ENCODE measurements at places on chromosomes 6 and 20. TPM values are rescaled to one million over a fixed set of nuclear protein-coding genes. Genes with fewer than 3 reads are reported as not detected.

Gene GABRR2
- polyA plus RNA-seq, result 0.96 TPM

- no peak for DNase-seq
Measured at GRCh38 chr20:20295621-20296498, 72.0 kb upstream of the INSM1 start.

- DNase-seq, result no peak
Measured at GRCh38 chr20:20017844-20018185, 653 bp downstream of the NAA20 start.

DNA sequence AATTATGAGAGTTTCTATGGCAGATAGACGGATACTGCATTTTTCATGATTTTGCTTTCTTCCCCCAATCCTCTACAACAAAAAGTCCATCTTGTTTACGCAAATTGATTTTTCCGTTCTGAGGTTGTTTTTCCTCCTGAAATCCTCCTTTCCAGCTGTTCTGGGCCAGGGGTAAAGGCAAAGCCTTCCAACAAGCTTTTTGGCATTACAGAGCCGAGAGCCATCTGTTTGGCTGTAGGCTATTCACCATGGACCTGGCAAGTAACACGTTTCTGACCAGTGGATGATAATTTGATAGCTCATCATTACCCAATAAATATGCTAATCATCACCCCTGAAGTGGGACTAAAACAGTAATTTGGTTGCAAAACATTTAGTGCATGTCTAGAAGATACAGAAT lies 226.5 kb downstream of the CBLN4 start:
- DNase-seq, result no peak

DNA sequence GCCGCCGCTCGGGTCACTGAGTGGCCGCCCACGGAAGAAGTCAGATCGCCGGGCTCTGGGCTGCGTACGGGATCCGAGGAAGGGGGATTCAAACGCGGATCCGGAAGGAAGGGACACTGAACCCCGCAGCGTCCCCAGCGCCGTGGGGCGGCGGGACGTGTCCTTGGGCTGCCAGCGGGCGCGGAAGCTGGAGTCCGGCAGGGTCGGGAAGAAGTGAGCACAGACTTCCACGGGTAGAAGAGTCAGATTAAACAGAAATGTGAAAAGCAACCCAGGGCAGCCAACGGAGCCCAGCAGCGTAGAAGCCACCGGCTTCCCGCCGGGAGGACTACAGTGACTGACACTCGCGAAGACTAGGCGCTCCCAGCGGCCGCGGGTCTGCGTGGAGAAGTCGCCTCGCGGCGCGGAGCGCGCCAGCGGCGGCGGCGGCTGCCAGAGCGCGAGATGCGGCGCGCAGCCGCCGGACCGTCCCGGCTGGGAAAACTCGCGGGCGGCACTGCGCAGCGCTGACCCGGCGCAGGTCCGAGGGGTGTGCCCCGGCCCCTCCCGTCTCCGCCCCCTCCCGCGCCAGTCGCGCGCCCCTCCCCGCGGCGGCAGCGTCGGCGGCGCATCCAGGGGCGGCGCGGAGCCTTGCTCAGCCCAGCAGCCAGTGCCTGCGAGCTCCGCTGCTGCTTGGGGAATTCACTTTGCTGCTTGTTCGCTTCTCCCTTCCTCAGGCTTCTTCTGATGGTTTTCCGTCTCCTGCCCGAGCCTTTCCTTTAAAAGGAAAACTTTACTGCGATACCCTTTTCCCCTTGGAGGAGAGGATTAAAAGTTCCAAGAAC lies at the start of gene SAMD5:
Gene SAMD5, plus strand, starts transcription at position 649 of the 824 bp plus-strand sequence. CDS start 239 bp downstream, outside the sequence.
- peak; percentile 79 for DNase-seq

DNA sequence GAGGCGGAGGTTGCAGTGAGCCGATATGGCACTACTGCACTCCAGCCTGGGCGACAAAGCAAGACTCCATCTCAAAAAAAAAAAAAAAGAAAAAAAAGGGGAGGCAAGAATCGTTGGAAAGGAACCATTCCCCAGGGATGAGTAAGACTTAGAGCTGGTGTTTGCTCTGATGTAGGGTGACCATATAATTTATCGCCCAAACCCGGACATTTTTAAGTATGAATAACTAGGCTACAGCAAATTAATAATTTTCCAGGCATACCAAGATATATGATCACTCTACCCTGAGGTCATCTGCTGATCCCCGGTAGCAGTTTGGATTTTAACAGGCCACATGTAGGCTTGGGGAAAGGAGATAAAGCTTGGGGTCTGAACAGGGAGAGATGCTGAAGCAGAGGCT lies 260.9 kb downstream of the BTBD9 start:
- DNase-seq, result no peak

Measured in right lung (tissue), 10 donors.